ENCODE measurements at places on chromosomes 6 and 20. TPM values are rescaled to one million over a fixed set of nuclear protein-coding genes. Genes with fewer than 3 reads are reported as not detected.

GRCh38 chr6:49636713-49637349, at the start of gene RHAG:
RHAG (minus strand) TSS chr6:49636839; CDS start chr6:49636812, 27 bp downstream.
- DNase-seq: no peak

GRCh38 chr6:133623065-133623464, 265.8 kb upstream of the TCF21 start:
- DNase-seq: no peak

GRCh38 chr6:38861926-38862401, 146.9 kb downstream of the DNAH8 start:
- DNase-seq: no peak

DNA sequence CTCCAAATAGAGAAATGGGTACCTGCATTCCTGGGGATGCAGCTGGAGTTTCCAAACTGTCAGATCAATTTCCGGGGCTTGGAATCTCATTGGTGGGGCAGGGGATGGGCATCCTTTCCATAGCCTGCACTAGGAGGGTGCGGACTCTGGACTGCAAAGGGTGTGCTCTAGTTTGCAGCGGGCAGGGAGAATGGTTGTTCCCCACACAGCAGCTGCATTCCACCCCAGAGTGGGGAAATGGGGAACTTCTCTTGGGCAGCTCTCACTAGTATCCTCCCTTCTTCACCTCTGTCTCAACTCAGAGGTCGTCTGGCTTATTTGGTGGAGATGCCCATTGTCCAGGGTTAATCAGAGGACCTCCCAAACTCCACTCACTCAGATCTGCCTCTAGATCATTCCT, 34.5 kb upstream of the CDKN1A start:
- no peak for DNase-seq

DNA sequence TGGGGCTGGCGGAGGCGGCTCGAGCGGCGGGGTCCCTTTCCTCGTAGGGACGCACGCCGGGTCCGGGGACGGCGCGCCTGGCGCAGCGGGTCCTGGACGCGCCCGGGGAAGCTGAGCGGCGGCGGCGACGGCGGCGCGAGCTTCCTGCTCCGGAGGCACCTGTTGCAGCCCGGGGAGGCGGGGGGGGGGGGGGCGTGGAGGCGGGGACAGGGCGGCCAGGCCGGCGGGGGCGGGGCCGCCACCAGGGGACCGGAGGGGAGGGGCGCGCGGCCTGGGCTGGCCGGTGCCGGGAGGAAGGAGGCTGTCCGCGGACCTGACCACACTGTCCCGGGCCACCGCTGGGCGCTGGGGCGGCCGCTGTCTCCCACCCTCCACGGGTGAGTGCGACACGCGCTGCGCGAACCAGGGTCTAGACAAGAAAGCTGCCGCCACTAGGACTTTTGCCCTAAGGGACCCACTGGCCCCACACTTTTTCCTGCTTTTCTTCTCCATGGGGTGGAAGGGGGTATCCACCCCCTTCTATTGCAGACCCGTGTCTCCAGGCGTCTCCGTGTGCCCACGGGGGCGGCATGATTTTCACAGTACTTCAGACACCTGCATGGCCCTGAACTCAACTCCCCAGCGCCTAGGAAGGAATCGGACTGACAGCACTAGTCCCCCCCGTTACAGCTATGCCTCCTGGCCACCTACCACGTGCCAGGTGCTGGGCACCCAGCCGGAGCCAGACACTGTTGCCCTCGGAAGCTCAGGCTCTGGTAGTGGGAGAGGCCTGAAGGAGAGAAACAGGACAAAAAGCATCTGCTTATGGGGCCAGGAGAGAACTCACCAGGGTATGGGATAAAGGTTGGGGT, at the start of gene NFATC2:
TSS of gene NFATC2 (minus strand) at position 149 of the 851 bp plus-strand sequence. CDS start 220 bp downstream, outside the sequence.
- peak; percentile 77 for DNase-seq

DNA sequence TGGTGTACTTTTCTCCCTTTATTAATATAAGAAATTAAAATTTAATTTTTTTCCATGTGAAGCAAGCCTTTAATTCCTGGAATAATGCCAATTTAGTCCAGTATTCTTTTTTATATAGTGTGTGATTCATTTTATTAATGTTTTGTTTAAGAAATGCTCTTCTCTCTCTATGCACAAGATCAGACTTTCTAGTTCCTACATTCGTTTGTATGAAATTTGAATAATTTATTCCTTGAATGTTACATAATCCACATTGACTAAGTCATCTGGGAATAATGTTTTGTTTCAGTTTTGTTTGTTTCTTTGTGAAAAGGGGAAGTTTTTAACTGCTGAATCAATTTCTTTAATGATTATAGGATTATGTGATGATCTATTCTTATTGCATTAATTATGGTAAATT, 181.4 kb upstream of the ID4 start:
- no peak for DNase-seq

DNA sequence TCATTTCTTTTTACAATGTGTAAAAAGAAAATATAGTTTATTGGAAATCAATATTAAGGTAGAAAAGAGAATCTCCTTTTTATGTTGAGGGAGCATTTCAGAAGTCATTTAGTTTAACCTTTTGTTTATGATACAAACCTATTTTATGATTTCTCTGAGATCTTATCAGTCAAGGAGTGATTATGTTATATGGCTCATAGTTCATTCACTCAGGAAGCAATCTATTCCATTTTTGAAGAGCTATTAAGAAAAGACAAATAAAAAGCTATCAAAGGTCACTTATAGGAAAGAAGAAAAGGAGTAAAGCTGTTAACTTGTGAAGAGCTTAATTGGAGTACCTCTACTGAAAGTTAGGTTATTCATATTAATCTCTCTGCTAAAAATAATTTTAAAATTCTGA, 526.6 kb upstream of the JAG1 start:
- no peak for DNase-seq

- no peak for DNase-seq
Observed at GRCh38 chr6:132816660-132817059, 2.3 kb downstream of the RPS12 start.

DNA sequence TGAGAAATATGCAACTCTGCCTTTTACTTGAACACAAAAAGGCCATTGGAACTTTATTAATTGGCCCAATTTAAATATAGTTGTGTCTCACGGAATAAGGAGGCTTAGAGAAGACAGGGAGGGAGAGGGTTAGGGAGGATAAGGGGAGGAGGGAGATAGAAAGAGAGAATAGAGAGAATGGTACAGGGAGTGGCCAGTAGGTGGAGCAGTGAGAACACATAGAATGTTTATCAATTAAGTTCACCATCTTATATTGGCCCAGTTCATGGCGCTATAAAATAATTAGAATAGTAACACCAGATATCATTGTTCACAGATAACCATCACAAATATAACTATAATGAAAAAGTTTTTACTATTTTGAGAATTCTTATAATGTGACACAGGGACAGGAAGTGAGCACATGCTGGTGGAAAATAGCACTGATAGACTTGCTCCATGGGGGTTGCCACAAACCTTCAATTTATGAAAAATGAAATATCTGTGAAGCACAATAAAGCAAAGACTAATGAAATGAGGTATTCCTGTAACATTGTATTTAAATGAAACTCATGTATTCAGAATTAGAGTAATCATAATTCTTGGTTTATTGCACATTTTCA, 374.1 kb upstream of the MANEA start:
- no peak for DNase-seq

- DNase-seq: no peak
Observed at GRCh38 chr6:91097364-91097763, 510.5 kb upstream of the MAP3K7 start.

GRCh38 chr6:44386929-44387345, 569 bp upstream of the CDC5L start:
- no peak for DNase-seq

DNA sequence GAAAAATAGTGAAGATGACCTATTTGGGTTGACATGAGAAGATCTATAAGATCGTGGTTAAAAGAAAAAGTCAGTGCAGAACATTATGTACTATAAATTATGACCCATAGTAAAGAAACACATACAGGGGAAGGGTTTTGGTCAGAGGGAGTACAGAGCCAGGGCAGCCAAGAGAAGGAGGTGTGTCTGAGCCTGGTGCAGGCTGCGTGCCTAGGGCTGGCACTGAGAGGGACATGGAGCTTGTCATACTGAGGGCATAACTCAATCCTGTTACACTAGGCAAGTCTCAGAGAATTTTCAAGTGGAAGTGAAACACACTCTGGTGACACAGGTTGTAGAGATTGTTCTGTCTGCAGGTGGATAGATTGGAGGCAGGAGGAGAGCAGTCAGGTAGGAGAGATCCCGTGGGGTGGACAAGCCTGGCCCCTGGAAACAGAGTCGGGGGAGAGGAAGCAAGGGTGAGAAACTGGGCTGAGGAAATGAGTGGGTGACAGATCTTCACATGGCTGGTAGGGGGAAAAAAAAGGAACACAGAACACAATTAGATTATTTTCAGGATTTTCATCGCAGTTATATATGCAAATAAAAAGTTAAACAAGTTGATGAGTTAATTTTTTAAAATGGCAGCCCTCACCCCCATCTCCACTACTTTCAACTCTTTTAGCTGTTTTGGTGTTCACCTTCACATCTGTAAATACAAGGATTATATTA, 18.5 kb upstream of the RNF39 start:
- no peak for DNase-seq

GRCh38 chr6:160388922-160389321, 40.7 kb downstream of the SLC22A3 start:
- no peak for DNase-seq

DNA sequence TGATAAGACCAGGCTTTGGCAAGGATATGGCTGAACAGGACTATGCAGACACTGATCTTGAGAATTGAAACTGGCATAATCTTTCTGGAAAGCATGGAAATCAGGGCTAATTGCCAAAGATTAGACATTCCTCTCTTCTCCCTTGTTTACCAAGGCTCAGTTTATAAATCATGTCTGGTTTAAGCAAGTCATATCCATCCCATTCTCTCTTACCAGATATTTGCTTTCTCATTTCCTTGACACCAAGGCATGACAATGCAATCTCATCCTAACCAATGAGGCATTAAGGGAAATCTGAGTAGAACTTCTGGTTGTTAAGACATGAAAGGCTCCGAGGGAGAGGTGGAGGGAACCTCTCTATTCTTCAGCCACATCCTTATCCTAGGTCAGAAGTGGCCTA, 110.3 kb upstream of the CEP85L start:
- DNase-seq: no peak

DNA sequence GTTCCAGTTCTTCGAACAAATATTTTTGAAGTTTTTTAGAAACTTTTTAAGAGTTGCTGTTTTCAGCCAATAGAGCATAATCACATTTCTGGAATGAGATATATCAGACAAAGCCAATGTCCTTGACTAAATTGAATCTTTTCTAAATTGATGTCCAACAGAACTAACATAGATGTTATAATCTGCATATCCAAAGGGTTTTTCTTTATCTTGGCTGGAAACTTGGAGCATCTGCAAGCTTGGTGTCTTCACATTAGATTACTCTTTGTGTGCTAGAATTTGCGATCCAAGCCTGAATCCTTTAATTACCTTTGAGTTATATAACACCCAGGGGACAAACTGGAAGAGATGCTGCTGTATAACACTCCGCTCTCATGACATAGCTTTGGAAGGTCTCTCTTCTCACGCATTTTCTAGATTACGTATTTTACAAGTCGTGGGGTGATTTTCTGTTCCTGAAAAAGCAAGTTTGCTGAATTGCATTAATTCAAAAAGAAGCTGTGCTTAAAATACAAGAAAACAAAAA, 64.4 kb upstream of the FUCA2 start:
- no peak for DNase-seq

DNA sequence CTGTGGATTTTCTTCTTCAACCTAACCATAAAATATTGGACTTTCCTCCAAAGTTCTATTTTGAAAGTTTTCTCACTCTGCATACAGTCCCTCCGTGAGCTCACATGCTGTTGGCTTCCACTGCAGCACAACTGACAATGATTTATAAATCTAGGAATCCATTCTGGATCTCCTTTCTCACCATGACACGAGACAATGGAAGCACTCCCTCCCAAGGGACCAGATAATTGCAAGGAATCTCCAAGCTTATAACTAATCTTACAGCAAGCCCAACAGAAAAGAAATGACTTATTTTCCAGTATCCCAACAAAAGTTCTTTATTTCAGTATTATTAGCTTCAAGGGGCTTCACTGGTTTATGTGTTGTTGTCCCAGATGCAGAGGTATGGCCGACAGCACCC, 729.0 kb downstream of the RFPL4B start:
- DNase-seq: no peak

DNA sequence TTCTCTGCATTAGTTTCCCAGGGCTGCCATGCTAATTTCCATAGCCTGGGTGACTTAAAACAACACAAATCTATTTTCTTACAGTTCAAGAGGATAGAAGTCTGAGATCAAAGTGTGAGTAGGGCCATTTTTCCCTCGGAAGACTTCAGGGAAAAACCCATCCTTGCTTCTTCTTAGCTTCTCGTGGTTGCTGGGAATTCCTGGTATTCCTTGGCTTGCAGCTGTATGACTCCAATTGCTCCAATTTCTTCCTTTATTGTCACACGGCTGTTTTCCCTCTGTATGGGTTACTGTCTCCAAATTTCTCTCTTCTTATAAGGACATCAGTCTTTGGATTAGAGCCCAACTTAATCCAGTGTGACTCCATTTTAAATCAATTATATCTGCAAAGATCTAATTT, 128.4 kb upstream of the JAG1 start:
- DNase-seq: no peak

- DNase-seq: peak; percentile 67
Observed at GRCh38 chr6:110039981-110040383, 61.9 kb downstream of the GPR6 start.

- peak; percentile 79 for DNase-seq
Observed at GRCh38 chr6:111642463-111643158, 36.9 kb upstream of the TRAF3IP2 start.

DNA sequence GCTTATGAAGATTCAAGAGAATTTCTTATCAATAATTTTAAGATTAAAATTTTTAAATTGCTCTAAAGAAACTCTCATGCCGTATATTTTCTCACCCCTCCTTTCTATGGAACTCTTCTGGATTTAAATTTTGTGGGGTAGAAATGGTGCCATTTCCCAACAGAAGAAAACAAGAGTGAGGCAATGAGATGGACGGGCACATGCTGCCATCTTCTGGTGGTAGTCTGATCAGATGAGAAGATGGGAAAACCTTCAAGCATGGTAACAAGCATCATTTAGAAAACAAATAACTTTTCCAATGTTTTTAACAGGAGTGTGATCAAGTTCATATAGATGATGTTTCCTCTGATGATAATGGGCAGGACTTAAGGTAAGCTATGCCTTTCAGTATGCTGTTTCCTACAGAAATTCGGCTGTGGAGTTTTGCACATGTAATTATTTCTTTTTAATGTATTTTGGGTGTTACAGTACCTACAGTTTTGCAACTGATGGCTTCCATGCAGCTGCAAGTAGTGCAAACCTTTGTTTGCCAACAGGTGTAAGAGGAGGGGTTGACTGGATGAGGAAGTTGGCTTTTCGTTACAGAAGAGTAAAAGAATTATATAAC, 271.4 kb downstream of the EYA4 start:
- DNase-seq: peak; percentile 62

- no peak for DNase-seq
Observed at GRCh38 chr6:3506200-3506599, 49.4 kb upstream of the SLC22A23 start.

The TOX2 gene
- total RNA-seq: 6.1 TPM

The SEC63 gene
- 47.5 TPM for total RNA-seq

The RHAG gene
- total RNA-seq: not detected

The OCSTAMP gene
- total RNA-seq: not detected

The HSPA1B gene
- total RNA-seq: 200 TPM

The PROKR2 gene
- total RNA-seq: not detected

The B4GALT5 gene
- 60.2 TPM for total RNA-seq

The SLC16A10 gene
- 1.4 TPM for total RNA-seq

The PM20D2 gene
- total RNA-seq: 9.4 TPM

The TMC2 gene
- 0.41 TPM for total RNA-seq

Measured in mucosa of descending colon (tissue), 3 donors.